Activated T-cell treated with anti-CD3 and anti-CD28 coated beads for 4 hours (primary cell): ENCODE measurements at places on chromosomes 5 and 9.

DNA sequence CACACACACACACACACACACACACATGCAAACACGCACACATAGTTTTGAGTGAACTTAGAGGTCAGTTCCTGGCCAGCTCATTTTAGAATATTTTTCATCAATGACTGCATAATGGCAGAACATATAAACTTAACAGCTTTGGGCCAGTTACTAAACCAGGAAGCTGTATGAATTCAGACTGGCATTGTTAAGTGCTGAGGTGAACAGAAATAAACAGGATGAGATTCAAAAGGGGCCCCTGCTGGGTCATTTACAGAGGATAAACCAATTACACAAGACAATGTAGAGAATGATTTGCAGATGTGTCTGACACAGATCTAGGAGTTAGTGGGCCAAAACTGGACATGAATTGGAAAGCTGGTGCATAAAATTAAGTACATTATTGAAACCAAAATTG is 44.6 kb downstream of the MARCHF11 start:
- DNase-seq: no peak

DNA sequence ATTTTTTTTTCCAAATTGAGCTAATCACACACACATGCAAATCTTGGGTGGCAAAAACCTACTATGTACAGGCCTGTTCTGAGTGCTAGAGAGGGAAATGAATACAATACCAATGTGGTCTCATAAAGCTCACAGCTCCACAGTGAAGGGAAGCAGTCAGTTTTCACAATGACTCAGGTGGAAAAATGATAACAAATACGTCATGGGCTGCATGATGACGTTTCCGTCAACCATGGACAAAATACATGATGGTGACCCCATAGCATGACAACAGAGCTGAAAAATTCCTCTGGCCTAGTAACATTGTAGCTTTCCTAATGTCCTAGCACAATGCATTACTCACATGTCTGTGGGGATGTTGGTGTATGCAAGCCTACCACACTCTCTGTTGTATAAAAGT is 252.5 kb downstream of the TRIM32 start:
- DNase-seq: no peak

GRCh38 chr5:179120421-179120861 is 60.3 kb downstream of the ZNF354C start:
- no peak for DNase-seq

- no peak for DNase-seq
These were observed 23.4 kb downstream of the UBLCP1 start for GRCh38 chr5:159286420-159287035.

- no peak for DNase-seq
These were observed 3.1 kb downstream of the FBXW5 start for GRCh38 chr9:136941231-136942111.

DNA sequence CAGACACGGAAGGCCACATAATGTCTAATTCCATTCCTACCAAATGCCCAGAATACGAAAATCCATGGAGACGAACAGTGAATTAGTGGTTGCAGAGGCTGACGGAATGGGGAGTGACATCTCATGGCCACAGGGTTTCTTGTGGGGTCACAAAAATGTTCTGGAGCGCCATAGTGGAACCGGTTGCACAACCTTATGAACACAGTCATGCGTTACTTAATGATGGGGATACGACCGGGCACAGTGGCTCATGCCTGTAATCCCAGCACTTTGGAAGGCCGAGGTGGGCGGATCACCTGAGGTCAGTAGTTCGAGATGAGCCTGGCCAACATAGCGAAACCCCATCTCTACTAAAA is 26.0 kb upstream of the TTLL11 start:
- DNase-seq: no peak

- DNase-seq: no peak
These were observed 85.6 kb downstream of the GADD45G start for GRCh38 chr9:89690334-89690912.

GRCh38 chr9:96075111-96075510 is 199.6 kb downstream of the ERCC6L2 start:
- no peak for DNase-seq

DNA sequence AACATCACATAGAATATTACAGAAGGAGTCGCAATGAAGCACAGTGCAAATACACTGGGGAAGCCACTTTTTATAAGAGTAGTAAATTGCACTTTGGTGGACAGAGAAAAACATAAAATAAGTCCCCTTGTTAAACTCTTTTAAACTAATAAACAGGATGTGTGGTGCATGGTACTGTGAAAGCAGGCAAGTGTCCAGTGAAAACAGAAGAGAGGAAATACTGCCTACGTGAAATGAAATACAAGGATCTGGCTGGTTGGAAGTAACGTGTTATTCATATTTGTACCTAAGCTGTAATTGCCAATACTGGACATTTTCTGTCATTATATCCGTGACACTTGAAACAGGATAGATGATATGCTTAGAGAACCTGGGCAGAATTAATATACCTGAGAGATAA is 191.9 kb upstream of the SLC27A6 start:
- no peak for DNase-seq

- no peak for DNase-seq
These were observed 276.2 kb upstream of the POU5F2 start for GRCh38 chr5:94017579-94017978.

DNA sequence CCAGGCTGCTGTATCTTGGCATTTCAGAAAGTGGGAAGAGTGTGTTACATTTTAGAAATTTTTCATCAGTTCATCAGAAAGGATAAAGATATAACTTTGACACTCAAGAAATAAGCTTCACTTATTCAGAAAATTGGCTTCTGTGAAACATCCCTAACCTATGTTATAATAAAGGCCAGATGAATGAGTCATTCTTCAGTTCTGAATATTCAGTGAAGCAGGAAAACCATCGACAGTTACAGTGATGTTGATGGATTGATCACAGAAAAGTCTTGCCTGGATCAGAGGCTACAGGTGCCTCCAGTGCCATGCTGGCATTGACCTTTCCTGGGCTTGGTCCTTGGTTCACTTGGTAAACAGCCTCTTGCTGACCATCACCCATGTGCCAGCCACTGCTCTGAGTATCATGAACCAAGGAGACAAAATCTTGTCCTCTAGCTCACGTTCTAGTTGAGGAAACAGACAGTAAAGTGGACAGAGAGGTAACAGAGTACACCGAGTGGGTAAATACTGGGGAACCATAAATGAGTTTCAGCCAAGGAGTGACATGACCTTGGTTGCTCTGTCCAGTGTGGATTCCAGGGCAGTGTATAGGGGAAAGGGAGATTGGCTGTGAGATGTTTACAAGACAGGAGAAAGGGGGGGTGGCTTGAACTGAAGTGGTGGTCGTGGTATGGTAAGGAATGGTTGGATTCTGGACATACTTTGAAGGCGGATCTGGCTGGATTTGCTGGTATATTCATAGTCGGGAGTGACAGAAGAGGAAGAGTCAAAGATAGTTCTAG is 98.6 kb downstream of the AMBP start:
- no peak for DNase-seq

DNA sequence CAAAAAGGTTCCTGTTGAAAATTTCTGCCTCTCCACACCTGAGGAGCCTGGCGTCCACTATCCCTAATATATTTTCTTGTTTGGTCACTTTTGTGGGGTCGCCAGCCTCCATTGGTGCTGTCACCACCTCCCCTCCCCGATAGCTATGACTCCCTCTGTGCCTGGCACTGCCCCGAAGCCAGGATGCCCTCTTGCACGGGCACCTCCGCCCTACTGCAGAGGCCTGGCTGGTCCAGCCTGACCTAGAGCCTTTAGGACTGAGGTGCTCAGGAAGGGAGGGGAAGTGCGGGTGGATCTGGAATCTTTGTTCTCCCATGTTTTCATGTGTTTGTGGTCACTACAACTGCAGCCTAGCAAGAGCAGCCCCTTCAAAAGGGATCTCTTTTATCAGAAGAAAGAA is 62.6 kb downstream of the WNK2 start:
- DNase-seq: no peak

DNA sequence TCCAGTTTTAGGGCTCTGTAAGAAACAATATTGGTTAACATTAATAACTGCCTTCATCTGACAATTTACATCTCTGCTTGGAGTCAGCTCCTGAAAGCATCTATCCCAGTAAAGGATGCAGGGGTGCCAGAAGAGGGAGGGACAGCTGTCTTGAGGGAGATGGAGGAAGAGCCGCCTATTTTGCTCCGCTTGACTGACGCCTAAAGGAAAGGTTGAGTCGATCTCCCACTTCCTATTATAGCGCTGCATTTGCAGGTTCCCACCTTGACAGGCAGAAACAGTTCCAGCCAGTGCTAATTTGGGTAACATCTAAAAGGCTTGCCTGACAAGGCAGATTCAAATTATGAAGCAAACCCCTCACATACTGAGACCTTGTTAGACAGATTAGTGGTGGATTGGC is 374.6 kb downstream of the SPATA31D1 start:
- DNase-seq: no peak

GRCh38 chr5:123090661-123091297 is 1.7 kb downstream of the PRDM6 start:
- DNase-seq: no peak

- no peak for DNase-seq
These were observed 15.0 kb upstream of the HMGCR start for GRCh38 chr5:75322066-75322465.

- DNase-seq: no peak
These were observed 841.6 kb downstream of the MAT2B start for GRCh38 chr5:164346785-164347630.

GRCh38 chr5:142609142-142609541 is 76.7 kb downstream of the FGF1 start:
- DNase-seq: no peak
